ENCODE measurements at places on chromosomes 5 and 9. TPM values are rescaled to one million over a fixed set of nuclear protein-coding genes. Genes with fewer than 3 reads are reported as not detected.

- DNase-seq = no peak
Measured at GRCh38 chr9:90044263-90044662, 439.5 kb downstream of the GADD45G start.

- DNase-seq = no peak
Measured at GRCh38 chr5:139739150-139739974, 56.2 kb upstream of the PSD2 start.

DNA sequence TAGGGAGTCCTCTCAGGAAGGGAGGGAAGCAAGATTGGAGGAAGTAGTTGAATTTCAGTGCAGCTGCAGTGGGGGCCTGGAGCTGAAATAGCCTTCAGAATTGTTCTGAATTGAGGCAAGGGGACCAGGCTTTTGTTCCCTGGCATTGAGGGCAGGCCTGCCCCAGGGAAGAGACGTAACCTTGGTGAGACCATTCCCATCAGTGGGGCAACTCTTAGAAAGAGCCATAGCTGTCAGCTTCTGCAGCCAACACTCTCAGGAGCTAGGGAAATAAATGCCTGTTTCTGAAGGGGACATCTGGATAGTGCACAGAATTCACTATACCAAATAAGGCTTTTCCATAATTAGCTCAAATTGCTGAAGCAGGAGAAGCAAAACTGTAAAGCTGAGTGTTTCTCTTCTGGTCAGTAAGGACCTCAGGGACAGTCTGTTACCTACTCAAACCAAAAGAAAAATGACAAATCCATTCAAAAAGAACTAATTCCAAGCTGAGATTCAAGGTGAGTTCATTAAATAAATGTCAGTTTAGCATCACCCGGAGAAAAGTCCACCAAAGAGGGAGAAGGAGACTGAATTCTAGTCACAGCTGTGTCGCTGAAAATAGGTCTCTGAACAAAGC lies 44.0 kb downstream of the LYRM7 start:
- no peak for DNase-seq

- no peak for DNase-seq
Measured at GRCh38 chr5:173065155-173065554, 9.0 kb downstream of the CREBRF start.

GRCh38 chr5:139342423-139342723 lies 719 bp downstream of the PAIP2 start:
- no peak for DNase-seq

GRCh38 chr9:87255431-87256155 lies 242.1 kb upstream of the DAPK1 start:
- no peak for DNase-seq

The CDX1 gene
- total RNA-seq = 0.85 TPM

The CARTPT gene
- 0.24 TPM for total RNA-seq

GRCh38 chr5:170315154-170315553 lies 17.6 kb upstream of the LCP2 start:
- DNase-seq = no peak

- DNase-seq = no peak
Measured at GRCh38 chr5:1488882-1489680, 34.7 kb downstream of the LPCAT1 start.

GRCh38 chr5:144416196-144416595 lies 245.5 kb downstream of the KCTD16 start:
- DNase-seq = no peak

- DNase-seq = peak; percentile 55
Measured at GRCh38 chr5:43041110-43041668, 1.1 kb upstream of the ANXA2R start.

- DNase-seq = peak; percentile 73
Measured at GRCh38 chr5:169302491-169303118, 1.7 kb upstream of the SLIT3 start.

DNA sequence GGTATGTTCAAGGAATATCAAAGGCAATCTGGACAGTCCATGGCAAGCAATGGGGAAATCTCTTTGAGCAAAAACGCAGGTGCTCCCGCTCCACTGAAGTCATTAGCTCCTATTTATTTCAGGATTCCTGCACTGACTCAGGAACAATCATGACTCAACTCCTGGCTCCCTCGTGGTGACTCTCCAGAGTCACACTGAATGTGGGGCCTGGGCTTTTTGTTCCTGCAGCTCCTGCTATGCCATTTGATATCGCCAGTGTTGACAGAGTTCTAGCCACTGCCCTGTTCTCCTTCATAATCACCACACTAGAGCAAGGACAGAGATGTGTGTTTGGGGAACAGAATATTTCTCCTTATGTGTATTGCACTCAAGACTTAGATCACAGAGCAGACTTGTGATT lies 187.2 kb upstream of the ZNF462 start:
- no peak for DNase-seq

GRCh38 chr5:169803077-169803981 lies 166.3 kb downstream of the DOCK2 start:
- DNase-seq = no peak
